ENCODE measurements at places on chromosomes 16 and 17.

DNA sequence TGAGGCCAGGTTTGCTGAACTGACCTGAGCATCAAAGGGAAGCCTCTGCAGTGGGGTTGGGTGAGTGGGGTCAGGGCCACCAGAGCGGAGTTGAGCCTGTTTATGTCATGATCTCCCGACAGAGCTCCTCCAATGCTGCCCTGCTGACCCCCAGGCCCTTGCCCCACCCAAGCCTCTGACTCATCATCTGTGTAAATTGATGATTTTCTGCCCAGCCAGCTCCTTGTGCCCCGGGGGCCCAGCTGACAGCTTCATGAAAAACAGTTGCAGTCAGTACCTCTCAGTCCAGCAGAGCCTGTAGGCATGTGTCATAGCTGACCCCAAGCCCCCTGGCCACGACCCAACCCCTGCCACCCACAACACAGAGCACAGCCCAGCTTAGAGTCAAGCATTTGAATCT, 134.9 kb downstream of the CCT6B start:
- peak; percentile 28 for DNase-seq

- DNase-seq, result no peak
Measured at GRCh38 chr17:42247734-42248133, 28.5 kb downstream of the STAT5B start.

GRCh38 chr16:53093162-53093744, 38.5 kb downstream of the CHD9 start:
- no peak for DNase-seq

DNA sequence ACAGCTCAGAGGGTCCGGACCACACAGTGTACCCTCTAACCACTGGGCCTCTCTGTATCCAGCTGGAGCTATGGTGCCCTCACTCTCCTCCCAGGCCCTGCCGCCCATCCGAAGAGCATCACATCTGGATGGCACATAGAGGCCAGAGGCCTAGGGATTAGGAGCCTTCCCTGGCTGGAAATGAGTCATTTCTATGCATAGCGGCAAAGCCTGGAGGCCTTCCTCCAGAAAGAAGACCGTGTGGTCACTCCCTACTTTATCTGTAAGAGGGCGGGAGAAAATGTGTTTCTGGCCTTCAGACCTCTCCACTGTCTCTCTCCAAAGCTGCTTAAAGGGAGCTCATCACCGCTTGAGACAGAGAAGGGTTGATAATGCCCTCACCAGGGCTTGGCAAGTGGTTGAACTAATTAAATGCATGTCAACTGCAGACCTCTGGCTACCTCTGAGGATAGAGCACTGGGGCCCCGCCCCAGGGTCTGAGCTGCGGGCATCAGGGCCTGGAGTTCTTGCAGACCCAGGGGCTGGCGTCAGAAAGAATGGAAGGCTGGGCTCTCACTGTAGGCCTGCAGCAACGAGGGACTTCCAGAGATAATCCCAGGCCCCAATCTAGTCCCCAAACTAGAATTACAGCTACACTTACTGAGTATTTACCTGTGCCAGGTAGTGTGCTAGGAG, 122.2 kb downstream of the IRX5 start:
- no peak for DNase-seq

- DNase-seq, result peak; percentile 15
Measured at GRCh38 chr17:81153340-81153803, 11.9 kb upstream of the PVALEF start.

DNA sequence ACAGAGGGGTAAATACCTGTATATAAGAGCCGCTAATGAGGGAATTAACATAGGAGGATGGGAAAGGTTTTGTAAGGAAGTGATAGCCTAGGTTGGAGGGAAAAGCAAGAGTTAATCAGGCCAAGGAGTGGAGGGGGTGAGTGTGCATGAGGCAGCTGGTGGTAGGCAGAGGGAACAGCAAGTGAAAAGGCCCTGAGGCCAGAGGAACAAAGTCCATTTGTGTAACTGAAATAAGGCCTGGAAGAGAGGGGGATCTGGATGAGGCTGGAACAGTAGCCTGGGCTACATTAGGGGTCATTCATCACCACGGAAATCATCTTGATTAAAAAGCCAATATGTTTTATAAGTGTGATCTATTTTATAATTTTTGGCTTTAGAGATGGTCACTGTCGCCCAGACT, 45.7 kb downstream of the FZD2 start:
- DNase-seq, result no peak

Data from SK-N-SH (cell line).